ENCODE measurements at places on chromosomes 3 and 15.

- no peak for DNase-seq
These were observed 25.0 kb upstream of the BLM start for GRCh38 chr15:90691982-90692773.

DNA sequence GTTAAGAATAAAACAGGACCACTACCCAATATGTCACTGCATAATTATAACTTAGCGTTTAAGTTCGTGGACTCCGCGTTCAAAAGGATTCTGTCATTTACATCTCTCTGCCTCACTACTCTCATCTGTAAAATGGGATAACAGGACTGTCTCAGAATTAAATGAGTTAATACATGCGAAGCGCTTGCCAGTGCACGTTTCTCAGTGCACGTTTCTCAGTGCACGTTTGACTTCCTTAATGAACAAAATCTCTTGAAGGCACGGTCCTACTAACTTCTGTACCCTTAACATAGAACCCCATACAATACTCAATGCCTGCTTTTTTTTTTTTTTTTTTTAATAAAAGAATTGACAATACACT is 499 bp downstream of the RABL3 start:
- no peak for DNase-seq

GRCh38 chr3:67048067-67048714 is 50.1 kb downstream of the KBTBD8 start:
- DNase-seq = no peak

GRCh38 chr3:17194116-17194515 is 309.4 kb downstream of the PLCL2 start:
- DNase-seq = no peak

DNA sequence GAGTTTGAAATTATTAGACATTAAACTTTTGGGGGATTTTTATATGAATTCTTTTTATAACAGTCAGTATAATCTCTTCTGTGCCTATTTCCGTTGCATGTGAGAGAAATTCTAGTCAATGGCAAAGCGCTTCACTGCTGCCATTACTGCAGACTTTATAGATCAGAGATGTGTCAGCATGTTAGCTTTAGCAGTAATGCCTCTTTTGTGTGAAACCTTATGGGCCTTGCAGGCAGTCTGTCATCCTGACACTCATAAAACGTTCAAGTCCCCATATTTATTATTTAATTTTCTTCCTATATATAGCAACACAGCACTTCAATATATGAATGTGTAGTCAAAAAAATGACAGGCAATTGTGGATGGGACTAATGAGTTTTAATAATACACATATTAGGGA is 191.0 kb downstream of the NLGN1 start:
- no peak for DNase-seq
